ENCODE measurements at places on chromosomes 3 and 15.

GRCh38 chr15:40034186-40034946 is 4.6 kb downstream of the SRP14 start:
- DNase-seq = no peak

GRCh38 chr3:152288681-152289080 is 20.0 kb downstream of the MBNL1 start:
- no peak for DNase-seq

- no peak for DNase-seq
Measured at GRCh38 chr3:13479332-13479581, 849 bp upstream of the HDAC11 start.

- no peak for DNase-seq
Measured at GRCh38 chr15:47737477-47737876, 20.2 kb downstream of the SEMA6D start.

GRCh38 chr3:186002884-186003472 is 65.2 kb upstream of the TRA2B start:
- peak; percentile 18 for DNase-seq

DNA sequence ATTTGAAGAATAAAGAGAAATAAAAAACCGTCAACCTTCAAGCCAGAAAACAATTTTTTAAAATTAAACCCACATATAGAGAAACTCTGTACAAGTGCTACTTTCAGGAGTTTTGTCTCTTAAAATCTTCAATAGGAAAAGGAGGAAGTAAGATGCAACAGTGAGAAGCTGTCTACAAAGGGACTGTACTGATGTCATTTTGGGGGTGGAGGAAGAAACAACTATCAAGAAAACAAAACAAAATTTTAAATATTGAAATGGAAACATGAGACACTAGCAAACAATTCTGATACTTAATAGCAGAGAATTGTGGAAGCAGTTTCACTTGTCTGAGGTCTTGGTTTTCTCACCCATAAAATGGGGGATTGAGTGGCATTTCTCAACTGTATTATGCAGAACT is 84.4 kb downstream of the SLMAP start:
- DNase-seq = no peak

DNA sequence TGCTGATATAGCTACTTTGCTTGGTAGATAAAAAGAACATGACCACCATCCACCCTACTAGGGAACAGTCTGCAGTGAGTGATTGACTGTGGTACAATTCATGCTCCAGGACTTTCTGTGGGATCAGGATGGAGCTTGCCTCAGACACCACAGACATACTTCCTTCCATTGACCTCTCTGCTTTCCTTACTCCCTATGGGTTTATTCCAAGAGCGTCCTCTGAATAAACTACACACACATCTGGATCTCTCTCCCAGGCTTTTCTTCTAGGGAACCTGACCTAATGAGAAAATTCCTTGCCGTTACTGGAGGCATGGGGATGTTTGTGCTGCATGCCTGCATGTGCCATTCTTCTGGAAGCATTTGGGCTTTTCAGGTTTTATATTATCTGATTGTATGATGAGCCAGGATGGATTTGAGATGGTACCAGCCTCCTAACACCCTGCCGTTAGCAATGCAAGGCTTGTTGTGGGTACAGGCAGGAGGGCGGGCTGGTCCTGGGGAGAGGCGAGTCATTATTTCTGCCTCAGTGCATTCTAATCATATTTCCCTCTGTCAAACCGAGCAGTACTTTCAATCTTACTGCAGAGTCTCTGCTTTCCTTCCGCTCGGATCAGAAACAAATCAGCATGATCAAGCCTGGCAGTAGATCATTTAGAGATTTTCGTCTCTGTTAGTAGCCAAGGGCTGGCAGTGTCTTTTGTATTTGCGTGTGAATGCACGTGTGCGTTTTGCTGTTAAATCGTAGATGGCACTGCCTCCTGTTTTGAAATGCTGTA is 279.2 kb downstream of the PDCD6IP start:
- no peak for DNase-seq

DNA sequence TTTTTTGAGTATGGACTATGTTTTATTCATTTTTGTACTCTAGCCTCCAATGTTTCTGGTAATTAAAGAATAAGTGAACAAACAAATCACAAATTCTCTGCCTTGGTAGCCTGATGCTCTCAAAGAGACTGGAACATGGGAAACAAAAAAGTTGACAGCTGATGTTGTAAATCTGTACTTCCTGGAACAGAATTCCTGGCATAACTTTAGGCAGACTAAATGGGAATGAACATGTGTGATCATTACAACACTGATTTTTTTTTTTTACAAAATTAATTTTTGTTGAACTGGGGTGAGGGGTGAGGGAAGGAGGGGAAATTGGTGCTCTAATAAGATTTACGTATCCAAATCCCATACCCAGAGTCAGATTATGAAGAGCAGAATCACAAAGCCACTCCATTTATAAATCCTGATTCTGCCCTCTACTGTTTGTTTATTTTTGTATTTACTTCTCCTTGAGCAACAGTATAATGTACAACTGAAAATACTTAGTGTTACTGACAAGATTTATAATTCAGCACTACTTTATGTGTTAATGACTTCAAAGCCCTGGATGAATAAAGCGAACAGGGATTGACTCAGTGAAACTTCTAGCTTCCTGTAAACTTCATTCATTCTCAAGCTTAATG is 165.0 kb downstream of the FRMD5 start:
- DNase-seq = no peak

DNA sequence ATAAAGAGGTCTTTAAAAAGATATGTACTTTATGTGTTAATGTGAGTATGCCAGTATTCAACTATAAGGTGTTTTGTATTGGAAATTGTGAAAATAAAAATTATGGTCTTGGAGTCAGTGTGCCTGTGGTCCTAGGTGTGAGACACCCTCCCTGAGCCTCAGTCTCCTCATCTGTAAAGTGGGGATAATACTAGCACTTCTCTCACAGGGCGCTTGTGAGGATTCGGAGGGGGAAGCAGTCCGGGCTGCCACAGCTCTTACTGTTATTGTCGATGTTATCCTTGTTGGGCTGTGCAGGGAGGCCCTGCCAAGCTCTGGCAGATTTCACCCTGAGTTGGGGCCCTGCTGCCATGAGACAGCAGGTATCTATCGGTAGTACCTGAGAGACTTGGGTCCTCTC is 26.7 kb upstream of the FBLN2 start:
- DNase-seq = no peak

DNA sequence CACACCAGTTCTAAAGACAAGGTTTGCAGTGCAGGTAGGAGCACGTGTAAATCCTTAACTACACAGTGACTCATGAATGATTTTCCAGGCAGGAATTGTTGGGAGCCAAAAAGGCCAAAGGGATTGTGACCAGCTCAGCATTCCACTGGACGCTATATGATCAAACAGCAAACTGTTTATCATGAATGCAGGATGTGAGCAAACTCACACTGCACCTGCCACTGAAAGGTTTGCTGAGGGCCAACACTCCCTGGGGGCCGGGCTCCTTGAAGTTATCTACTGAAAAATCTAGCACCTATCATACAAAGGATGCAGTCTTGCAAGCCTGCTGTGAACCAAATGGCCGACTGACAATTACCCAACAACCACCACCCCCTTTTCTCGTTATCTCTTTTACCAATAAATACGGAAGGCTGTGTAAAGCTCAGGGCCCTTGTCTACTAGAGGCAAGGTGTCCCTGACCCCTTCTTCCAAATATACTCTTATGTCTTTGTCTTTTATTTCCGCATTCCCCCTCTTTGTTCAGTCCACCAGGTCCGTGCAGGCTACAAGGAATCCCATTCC is 11.5 kb upstream of the DNASE1L3 start:
- no peak for DNase-seq

DNA sequence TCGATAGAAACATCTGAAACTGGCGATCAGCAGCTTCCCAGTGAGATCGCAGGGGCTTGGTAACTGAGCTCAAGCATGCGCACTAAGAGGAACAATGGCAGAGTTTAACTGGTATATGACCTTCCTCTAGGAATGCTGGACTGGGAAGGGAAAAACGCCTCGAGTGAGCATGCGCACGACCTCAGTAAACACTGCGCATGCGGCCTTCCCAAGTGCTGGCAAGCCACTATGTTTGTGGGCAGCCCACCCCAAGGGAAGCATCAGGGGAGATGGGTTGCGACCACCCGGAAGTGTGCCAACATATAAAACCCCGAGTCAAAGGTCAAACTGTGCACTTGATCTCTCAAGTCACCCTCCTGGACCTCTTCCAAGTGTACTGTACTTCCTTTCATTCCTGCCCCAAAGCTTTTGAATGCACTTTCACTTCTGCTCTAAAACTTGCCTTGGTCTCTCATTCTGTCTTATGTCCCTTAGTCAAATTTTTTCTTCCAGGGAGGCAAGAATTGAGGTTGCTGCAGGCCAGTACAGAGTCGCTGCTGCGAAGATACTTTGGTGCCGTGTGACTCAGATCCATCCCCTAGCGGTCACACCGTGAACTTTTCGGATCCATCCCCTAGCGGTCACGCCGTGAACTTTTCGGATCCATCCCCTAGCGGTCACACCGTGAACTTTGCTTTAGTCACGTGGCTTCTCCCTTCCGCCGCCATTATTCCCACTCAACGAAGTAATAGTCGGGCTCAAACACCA is 243.3 kb downstream of the FAM43A start:
- no peak for DNase-seq

DNA sequence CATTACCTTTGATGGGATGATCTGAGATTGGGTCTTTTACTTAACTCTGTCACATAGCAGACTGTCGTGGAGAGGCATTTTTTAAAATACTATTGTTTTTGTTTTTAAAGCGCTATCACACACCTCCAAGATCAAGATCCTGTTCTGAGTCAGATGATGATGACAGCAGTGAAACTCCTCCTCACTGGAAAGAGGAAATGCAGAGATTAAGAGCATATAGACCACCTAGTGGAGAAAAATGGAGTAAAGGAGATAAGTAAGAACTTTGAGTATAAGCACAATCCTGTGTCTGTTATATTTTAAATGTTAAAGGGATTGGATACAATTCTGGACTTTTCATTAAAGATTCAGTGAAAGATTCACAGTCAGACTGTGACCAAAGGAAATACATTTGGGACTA is 18.4 kb upstream of the ZBTB47 start:
- no peak for DNase-seq

DNA sequence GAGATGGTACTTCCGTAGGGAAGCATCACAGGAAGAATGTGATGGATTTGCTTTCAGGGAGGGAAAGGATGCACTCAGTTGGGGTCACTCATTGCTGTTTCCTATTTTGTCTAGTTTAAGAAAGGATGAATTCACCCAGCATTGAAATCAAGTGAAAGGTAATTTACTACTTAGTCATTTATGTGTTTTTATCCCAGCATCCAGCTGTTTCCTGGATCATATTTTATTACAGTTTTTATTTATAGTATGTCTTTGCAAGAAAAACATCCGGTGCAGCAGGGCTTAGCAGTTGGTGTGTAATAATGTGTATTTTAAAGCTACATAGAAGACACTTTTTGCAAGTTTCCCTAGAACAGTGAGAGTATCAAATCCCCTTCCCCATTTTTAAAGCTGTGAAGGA is 37.4 kb upstream of the GOLGA8B start:
- DNase-seq = no peak

DNA sequence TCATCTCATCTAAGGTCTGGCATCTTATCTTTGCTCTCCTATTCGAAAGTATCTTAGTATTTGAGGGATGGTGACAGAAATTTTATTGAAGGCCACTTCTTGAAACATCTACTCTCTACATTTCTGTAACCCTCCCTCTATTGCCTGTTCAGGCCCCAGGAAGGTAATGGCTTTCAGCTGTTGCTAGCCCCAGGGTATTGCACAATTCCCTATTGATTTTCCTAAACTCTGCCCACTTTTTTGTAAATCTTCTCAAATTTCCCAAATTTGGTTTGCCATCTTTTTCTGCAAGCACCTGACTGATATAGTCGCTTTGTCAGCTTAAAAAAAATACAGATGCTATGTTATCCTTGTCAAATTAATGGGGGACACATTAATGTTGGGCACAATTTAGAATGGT is 242.1 kb downstream of the RAP2B start:
- DNase-seq = no peak

DNA sequence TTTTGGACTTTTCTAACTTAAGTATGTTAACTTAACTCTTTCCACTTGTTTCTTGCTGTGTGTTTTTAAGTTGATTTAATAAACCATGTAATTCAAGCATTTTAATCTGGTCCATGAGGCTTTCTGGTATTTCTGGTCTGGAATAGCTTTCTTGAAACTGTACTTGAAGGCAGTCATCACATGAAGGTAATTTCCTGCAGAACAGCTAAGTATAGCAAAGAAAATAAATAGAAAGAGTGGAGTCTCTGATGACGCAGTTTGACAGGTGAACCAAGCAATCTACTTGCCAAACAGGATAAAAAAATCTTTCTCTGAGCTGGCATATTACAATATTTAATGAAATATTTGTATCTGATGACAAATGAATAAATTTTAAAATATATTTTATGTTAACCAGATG is 74.9 kb downstream of the BTLA start:
- DNase-seq = no peak

GRCh38 chr3:175155172-175155571 is 296.0 kb downstream of the NAALADL2 start:
- DNase-seq = no peak

DNA sequence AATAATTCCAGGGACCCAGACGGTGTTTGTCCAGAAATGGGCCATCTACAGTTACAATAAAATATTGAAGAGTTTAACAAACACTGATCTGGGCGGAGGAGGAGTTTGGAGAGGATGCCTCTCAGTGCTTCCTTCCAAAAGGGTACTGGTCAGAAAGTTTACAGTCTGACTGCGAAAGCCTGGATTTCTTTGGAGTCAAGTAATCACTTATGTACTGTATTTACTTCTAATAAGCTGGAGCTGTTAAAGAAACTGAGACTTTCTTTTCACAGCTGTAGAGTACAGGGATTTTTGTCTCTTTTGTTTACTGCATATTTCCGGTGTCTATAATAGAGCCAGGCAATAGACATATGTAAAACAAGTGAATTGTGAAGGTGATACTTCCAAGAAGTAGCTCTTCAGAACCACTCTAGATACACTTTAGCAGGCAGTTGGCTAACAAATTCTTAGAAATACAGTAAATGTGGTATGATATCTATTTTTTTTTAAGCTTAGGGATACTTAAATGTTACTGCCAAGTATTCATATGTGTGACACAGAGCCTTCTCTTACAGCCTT is 22.1 kb upstream of the NEO1 start:
- no peak for DNase-seq

- no peak for DNase-seq
Measured at GRCh38 chr3:183536238-183536880, 19.1 kb downstream of the KLHL6 start.

GRCh38 chr15:35107561-35107960 is 22.5 kb upstream of the NANOGP8 start:
- no peak for DNase-seq

DNA sequence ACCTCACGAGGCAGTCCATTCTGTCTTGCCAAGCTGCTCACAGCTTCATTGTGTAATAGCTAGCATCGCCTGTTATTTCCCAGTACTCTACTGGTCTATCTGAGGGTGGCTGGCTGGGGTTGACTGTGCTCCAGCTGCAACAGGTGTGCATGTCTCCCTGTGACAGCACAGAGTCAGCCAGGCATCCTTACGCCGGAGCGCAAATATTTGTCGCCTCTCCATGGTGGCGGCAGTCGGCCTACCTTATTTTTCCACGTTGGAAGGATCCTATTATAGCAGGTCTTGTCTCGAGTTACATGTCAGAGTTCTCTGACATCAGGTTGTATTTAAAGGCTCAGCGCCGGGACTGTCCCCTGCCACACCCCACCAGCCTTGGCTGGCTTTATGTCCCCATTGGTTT is 307.1 kb downstream of the TLE3 start:
- no peak for DNase-seq
